ENCODE measurements at places on chromosomes 1 and 21.

- DNase-seq: no peak
Observed at GRCh38 chr1:248752161-248753028, 3.2 kb downstream of the LYPD8 start.

DNA sequence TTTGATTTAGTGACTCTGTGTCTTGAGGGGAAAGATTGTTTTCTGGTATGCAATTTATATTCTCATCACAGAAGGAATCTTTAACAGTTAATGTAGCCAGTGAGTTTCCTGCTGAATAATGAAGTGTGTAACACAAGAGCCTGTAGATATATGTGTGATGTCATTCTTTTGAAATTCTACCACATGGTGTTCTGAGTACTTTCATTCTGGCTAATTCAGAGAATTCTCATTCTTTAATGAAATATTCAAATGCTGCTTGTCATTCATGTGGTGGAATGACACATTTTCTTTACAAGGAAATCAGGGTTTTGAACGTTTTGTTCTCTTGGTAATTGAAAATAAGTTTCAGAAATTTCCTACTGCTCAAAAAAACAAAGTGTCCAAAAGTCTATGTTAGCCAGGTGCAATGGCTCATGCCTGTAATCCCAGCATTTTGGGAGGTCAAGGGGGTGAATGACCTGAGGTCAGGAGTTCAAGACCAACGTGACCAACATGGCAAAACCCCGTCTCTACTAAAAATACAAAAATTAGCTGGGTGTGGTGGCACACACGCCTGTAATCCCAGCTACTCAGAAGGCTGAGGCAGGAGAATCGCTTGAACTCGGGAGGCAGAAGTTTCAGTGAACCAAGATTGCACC lies 79.6 kb downstream of the MAP3K21 start:
- DNase-seq: no peak

DNA sequence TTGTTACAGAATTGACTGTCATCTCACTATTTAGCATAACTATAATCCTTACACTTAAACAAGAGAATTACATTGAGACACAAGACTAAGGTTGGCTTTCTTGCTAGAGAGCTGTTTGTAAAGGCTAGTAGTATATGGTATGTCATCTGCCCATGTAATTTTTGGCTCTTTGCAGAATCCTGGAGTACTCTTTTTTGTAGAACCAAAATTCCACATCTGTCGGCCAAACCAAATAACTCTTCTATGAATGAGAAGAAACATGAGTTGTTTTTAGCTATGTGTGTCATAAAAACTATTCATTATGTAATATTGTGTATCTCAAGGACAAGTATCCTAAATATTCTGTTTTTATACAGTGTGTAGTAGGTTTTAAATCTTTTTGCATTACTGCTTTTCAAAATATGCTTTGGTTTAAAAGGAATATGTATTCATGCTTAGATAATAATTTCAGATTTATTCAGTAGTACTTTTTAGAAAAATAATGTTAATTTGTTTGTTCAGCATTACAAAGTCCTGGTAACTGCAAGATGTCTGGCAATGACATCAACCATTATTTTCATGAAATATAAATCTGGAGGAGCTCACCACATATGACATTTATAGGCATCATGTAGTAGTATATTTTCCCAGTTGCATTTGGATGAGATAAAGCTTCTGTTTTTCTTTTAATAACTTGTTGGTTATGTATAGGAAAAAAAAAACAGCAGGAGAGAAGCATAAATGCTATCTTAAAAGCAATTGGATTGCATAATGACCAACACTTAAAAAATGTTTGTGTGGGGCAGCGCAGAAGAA lies 159.8 kb downstream of the HS2ST1 start:
- DNase-seq: no peak

DNA sequence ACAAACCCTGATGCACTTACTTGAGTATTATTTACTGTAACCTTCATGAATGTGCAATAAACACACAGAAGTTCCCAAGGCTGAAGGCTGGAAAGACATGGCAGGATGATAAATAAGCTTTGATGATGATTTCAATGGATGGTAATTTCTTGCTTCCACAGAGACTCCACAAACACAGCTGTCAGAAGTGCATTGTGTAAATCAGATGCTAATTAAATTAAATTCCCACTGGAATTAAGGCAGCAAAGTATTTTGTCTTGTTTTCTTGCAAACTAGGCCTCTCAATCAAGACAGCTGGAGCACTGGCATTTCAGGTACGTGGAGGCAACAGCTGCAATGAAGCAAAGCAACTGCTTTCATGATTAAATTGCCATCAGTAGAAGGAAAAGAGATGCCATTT lies 24.1 kb downstream of the FAM177B start:
- DNase-seq: no peak

Measured in muscle of arm (tissue), 14 donors.